Thoracic aorta (tissue), 2 donors: ENCODE measurements at places on chromosomes 2 and 18.

- no peak for DNase-seq
Measured at GRCh38 chr18:74457725-74458421, 765 bp upstream of the DIPK1C start.

DNA sequence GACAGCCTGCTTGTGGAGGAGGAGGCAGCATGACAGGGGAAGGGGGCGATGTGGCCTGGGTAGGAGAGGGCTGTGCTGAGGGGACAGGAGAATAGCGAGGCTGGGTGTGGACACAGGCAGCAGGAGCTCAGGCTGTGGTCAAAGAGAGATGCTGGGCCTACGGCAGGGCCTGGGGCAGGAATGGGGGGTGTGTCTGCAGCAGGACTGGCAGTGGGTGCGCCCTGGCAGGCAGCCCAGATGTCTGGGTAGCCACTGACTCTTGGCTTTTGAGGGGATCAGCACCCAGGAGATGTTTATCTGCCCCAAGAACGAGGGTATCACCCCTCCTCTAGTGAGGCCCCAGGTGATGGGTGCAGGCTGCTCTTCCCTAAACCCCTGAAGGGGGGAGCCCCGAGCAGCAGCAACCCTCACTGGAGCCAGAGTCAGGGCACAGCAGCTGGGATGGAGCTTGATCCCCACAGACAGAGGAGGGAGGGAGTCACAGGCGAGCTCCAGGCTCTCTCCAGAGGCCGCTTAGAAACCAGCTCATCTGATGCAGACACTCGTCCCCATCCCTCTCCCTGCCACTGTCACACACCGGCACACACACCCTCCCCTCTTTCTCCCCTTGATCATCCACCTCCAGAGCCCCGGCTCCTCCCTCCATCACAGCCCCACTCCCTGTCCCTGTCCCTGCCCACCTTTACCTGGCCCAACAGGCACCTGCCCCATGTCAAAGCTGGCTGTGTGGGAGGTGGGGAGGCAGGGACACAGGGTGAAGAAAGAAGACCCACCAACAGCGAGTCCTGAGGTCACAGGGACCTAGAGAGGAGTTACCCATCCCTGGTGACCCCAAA lies 29.8 kb upstream of the TNS1 start:
- DNase-seq: no peak

- DNase-seq: no peak
Measured at GRCh38 chr2:173076581-173077345, 1.1 kb downstream of the MAP3K20 start.

- DNase-seq: no peak
Measured at GRCh38 chr2:12212841-12213597, 466.6 kb downstream of the LPIN1 start.

- DNase-seq: no peak
Measured at GRCh38 chr18:10490401-10491165, 35.2 kb upstream of the NAPG start.

DNA sequence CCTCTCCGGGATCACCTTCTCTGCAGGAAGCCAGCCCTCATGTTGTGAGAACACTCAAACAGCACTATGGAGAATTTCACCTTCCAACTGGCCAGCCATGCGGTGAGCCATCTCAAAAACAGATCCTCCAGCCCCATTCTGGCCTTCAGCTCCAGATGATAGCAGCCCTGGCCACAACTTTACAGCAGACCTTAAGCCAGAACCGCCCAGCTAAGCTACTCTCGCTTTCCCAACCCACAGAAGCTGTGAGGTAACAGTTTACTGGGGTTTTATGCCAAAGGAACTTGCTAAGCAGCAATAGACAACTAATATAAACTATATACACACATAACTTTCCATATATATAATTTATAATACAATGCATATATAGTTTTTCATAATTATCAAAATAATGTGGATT lies 11.6 kb upstream of the PTPN4 start:
- no peak for DNase-seq

DNA sequence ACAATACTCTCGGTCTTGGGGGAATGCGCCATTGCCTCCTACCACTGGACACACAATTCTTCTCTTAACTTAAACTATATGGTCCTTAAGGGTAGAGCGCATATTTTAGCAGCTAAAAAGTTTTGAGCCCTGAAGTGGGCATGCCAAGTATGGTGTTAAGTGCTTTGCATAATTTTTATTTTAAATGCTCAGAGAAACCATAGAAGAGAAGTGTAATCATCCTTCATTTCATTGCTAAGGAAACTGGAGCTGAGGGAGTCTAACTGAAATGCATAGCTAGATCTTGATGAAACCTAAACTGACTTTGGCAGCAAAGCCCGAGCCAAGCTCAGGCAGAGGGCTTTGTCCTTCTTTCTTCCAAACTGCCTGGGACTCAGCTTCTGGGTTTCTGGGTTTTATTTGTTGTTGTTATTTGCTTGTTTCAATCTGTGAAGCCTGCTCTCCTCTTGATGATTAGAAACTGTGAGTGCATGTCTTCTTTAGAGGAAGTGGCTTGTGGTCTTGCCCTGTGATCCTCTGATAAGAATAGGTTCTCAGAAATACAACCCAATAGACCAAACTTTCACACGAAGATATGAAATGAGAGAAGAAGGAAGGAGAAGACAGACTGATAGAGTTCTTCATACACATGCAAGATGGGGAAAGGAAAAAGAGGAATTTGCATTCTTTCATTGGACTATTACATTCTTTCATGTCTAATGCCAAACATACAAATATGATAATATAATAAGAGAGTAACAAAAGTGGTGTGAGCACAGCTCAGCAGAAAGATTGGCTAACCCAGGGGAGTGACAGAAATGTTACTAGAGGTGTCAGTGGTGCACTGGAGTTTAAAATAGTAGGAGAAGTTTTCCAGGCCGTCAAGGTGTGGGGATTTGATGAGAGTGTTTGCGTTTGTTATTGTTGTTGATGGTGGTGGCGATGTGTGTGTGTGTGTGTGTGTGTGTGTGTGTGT lies 7.5 kb upstream of the RNF144A start:
- no peak for DNase-seq

DNA sequence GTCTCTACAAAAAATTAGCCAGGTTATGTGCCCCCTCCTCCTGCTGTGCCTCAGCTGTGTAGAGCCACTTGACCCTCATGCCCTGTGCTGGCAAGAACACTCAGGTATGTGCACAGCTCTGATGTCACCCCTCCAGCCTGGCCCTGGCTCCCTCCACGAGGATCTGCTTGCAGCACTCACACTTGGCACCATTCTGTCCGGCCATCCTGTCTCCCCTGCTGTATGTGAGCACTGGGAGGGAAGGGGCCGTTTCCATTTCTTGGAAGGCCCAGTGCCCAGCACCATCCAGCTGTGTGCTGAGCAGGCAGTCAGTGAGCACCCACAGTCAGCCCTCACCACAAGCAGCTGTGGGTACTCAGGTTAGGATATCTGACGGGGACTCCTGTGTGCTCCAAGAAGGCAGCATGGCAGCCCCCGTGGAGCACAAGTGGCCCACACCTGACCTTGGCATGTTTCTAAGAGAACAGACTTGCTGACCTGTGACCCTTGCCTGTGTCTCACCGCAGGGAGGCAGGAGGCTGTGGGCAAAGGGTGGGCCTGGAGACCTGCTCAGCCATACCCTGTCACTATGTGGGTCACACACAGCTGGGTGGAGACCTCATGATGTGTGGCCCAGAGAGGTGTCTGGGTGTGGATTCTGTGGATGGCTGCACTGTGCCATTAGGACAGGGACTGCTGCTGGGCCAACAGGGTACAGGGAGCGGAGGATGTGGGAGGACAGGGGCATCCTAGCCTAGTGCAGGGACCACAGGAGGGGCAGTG lies 31.5 kb downstream of the USP34 start:
- DNase-seq: no peak

GRCh38 chr18:22485808-22486244 lies 68.1 kb upstream of the CTAGE1 start:
- no peak for DNase-seq

- DNase-seq: no peak
Measured at GRCh38 chr2:853203-853870, 97.3 kb upstream of the SNTG2 start.

DNA sequence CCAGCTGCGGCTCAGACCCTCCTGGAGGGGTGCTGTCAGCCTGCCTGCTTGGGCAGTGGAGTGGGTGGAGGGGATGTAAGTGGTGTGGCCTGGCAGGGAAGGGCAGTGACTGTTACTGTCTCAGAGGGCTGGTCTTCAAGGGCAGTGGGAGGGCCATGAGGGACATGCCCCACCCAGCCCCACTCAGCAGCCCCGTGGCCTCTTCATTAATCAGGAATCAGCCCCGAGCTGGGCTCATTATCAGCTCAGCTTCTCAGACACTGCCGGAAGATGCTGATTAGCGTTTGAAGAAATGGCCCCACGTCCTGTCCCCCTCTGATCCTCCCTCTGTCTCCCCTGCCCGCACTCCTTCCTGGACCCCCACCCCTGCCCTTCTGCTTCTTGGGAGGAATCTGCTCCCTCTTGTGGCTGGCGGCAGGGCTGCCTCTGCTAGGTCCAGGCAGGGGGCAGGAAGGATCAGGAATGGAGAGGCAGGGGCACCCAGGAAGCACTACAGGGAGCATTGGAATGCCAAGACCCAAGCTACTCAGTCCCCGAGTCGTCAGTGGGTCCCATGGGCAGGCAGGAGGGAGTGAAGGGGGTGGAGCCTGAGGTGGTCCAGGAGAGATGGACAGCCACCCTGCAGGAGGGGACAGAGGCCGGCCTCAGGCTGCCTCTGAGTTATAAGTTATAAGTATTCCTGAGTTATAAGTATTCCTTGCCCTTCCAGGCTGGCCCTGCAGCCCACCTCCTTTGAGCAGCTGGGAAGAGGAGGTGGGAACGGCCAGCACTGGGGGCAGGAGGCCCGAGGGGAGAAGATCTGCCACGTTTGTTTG lies 7.0 kb downstream of the ASIC4 start:
- no peak for DNase-seq

GRCh38 chr2:230360028-230360427 lies 33.0 kb downstream of the SP140L start:
- no peak for DNase-seq

- no peak for DNase-seq
Measured at GRCh38 chr2:63736354-63736753, 105.3 kb upstream of the UGP2 start.

- no peak for DNase-seq
Measured at GRCh38 chr2:35819033-35819432, 536.5 kb upstream of the CRIM1 start.

DNA sequence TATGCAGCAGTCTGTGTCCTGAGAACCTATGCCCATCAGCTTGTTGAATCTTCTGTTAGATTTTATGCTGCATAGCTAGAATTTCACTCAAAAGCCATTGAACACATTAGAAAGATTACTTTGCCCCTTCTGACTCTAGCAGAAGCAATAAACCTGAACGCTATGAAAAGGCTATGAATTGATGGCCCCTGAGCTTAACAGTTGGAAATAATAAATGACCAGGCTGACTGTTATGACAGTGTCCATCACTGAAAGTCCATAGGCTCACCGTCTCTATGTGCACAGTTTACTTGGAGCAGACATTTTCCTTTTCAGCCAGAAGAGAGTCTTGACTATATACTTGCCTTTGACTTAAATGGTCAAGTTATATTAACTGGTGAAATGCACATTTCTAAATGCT lies 1618.8 kb upstream of the ACVR2A start:
- no peak for DNase-seq

DNA sequence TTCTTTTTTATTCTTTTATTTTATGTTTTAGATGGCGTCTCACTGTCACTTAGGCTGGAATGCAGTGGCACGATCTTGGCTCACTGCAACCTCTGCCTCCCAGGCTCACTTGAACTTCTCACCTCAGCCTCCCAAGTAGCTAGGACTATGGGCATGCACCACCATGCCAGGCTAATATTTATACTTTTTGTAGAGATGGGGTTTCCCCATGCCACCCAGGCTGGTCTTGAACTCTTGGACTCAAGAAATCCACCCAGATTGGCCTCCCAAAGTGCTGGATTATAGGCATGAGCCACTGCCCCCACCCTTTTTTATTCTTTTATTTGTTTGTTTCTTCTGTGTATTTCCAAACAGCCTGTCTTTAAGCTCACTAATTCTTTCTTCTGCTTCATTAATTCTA lies 306.7 kb upstream of the THUMPD2 start:
- DNase-seq: no peak

DNA sequence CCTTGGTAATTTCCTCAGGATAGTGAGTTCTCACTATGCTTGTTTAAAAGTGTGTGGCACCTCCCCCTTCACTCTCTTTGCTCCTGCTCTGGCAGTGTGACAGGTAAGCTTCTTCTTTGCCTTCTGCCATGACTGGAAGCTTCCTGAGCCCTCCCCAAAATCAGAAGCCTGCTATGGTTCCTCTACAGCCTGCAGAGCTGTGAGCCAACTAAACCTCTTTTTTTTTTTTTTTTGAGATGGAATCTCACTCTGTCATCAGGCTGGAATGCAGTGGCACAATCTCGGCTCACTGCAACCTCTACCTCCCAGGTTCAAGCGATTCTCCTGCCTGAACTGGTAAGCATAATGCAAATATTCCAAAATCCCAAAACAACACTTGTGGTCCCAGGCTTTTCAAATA lies 80.0 kb downstream of the SOWAHC start:
- DNase-seq: no peak

- no peak for DNase-seq
Measured at GRCh38 chr2:220044383-220044782, 417.0 kb downstream of the SLC4A3 start.

- no peak for DNase-seq
Measured at GRCh38 chr18:12554796-12555388, 103.0 kb downstream of the SPIRE1 start.

DNA sequence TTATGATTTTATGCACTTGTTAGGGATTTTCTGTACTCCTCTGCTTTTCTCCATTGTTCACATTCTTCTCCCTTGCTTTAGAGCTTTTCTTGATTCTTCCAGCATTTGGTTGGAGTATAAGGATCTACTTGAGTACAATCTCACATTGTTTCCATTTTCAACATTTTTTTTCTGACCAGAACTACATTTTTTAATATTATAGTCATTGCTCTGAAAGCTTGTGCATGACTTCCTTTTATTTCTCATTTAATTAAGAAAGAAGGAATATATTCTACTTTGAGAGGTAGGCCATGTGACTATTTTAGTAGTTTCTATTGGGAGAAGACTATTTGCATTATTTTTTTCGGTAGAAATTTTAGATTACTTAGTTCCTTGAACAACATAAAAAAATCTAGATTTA lies 200.4 kb downstream of the TMEM247 start:
- DNase-seq: no peak

- no peak for DNase-seq
Measured at GRCh38 chr18:53142005-53142404, 802.0 kb downstream of the DCC start.

DNA sequence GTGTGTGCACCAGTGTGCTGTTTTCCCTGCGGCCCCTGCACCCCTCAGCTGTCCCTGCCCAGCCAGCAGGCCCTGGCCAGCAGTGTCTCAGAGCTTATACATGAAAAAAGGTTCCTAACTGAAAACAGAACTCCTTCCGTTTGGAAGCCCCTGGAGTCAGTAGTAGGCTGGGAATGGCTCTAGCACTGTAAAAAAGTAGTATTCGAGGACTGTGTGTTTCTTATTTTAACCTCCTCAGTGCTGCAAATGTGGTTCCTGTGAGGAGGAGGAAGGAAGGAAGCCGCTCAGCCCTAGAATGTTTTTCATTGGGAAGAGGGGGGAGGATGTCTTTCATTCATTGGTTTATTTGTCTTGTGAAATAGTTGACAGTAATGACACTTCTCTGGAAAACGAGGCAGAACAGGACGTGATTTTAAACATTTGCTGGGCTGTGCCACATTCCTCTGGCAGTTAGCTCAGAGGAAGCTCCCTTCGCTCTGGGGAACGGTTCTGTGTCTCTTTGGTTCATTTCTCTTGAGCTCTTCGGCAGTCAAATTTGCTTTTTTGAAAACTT lies 103.5 kb downstream of the SPTBN1 start:
- no peak for DNase-seq
